ENCODE measurements at places on chromosomes 12 and 14.

GRCh38 chr14:24508155-24508840 lies at the start of gene CMA1:
TSS of gene CMA1 (minus strand) at chr14:24508265. CDS start at chr14:24508235, 30 bp downstream.
- no peak for DNase-seq

DNA sequence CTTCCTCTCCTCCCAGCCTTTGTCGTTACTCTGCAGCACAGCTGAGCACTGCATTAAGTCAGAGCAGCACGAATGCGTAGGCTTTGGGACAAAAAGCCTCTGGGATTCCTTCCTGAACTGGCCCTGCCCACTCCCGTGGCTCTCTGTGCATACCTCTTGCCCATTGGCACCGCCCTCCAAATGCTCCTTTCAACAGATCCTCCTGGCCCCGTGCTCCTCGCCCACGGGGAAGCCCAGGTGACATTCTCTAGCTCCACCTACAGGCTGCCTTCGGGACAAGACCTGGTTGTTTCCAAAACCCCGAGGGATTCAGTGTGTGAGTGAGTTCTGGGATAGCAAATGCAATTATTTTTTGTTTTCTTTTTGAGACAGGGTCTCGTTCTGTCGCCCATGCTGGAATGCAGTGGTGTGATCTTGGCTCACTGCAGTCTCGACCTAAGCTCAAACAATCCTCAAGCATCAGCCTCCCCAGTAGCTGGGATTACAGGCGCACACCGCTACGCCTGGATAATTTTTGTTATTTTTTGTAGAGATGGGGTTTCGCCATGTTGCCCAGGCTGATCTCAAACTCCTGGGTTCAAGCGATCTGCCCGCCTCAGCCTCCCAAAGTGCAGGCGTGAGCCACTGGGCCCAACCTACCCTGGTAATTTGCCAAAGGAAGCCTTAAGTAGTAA lies 17.9 kb upstream of the TDRD9 start:
- DNase-seq, result peak; percentile 83

DNA sequence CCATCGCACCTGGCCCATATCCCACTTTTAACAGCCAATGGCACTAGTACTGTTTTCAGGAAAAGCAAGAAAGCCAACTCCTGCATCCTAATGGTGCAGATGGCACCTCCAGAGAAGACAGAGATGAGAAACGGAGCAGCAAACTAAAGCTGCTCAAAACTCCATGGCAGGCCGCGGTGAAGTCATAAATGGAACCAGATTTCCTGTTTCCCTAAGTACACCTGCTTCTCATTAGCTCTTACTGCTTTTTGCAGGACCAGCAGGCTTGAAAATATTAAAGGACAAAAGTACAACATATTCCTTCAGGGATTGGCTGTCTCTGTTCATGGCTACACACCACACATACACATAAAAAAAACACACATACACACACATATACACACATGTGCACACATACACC lies 36.7 kb upstream of the LGALS3 start:
- no peak for DNase-seq

- DNase-seq, result no peak
These were observed 20.4 kb upstream of the FOS start for GRCh38 chr14:75258079-75258802.

GRCh38 chr12:9806714-9807113 lies 20.6 kb upstream of the KLRF1 start:
- no peak for DNase-seq

DNA sequence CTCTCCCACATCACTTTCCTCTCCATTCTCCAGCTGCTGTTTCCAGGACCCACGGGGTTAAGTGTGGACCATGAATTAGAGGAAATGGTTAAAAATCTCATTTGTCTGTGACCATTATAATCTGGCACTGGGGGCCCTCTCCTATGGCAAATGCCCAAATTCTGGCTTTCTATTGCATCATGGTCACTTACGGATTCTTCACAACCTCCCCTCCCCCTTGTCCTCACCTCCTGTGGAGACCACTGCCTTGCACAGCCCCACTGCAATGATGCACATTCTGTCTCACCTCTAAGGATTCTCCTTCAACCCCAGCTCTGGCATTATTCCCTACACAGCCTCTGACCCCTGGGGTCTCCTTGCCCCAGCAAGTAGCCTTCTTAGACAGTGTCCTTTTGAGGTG lies 18.9 kb downstream of the BCAT1 start:
- no peak for DNase-seq

- DNase-seq, result no peak
These were observed 126.7 kb downstream of the TTC6 start for GRCh38 chr14:37721976-37722659.

- DNase-seq, result no peak
These were observed 151.7 kb downstream of the MON2 start for GRCh38 chr12:62618319-62618718.

- DNase-seq, result no peak
These were observed 54.3 kb upstream of the FRMD6 start for GRCh38 chr14:51597261-51598001.

DNA sequence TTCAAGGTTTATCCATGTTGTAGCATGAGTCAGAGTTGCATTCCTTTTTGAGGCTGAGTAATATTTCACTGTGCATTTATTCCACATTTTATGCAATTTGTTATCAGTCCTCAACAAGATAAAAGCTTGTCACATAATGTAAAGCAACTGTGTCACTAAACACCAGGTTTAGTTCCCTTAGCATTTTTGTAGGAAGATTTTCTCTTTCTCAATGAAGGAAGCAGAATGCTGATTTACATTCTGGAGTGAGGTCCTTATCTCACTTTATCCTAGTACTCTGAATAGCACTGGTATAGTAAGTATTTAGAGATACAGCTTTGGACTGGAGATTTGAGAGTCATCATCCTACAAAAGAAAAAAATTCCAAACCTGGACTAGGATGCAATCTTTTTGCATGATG lies 9.8 kb upstream of the EXD2 start:
- no peak for DNase-seq

DNA sequence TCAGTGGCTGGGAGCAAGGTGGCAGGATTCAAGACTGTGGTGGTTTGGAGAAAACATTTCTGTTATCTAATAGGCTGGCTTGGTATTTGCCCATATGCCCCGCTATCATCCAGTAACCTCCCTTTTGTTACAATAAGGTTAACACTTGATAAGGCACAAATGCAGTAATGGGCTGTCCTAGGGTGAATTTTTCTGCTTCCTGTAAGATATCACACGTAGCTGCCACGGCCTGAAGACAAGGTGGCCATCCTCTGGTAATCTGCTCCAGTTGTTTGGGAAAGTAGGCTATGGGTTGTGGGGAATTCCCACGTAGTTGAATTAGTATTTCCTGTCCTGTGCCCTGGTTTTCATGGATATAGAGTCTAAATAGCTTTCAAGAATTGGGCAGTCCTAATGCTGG lies 23.1 kb downstream of the ANG start:
- DNase-seq, result no peak

GRCh38 chr14:51733147-51733546 lies 81.4 kb downstream of the FRMD6 start:
- DNase-seq, result no peak

DNA sequence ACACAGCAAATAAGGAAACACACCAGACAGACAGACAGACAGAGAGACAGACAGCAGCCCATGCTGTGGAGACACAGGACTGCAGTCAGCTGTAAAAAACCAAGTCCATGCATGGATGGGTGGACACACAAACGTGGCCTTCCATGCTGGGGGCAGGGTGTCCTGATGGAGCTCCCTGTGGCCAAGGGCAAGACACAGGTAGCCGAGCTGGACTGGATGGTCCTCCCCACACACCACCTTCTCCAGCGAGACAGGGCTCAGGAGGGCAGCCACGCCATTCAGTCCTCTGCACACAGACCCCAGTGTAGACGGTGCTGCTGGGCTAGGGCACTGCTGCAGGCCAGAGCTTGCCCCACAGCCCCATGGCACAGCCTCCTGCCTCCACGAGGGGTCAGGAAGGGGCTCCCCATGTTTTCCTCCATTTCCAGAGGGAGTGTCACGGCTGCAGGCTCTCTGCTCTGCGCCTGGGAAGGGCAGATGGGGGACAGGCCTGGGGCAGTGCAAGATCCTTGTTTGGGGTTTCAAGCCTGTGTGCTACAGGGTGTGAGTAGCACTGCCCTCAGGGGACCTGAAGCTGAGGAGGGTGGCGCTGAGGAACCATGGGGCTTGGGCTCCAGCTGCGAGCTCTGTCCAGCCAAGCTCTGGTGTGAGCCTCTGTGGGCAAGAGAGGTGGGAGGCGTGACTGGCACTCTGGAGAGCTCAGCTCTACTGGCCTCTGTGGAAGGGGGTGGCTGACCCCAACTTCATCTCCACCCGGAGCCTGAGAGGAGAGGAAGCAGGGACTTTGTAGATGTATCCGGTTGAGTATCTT lies 67.9 kb downstream of the GALNT9 start:
- no peak for DNase-seq

GRCh38 chr12:104281636-104282035 lies 21.9 kb upstream of the EID3 start:
- DNase-seq, result no peak

DNA sequence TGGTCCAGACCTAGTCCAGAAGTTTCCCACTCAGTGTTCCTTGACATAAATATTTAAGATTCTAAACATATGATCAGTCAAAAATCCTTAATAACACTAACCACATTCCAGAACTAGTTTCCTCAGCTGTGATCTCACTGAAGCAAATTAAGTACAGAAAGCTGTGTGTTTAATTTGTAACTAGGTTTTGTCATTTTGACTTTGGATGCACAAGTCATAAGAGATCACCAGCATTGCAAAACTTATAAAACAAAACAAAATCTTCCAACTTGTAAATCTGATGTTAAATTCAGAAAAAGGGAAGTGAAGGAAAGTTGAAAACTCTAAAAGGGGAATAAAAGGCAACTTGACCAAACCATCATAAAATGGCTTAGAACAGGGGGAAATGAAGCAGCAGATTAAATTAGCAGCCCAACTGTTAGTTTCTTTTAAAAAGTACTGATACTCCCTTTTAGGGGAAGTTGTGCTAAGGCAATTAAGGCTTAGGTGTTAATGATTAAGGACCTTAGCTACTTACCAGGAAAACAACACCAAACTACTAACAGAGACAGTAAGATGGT lies 56.6 kb downstream of the SH2B3 start:
- no peak for DNase-seq

- DNase-seq, result no peak
These were observed 18.5 kb downstream of the GAS2L3 start for GRCh38 chr12:100591979-100592378.

DNA sequence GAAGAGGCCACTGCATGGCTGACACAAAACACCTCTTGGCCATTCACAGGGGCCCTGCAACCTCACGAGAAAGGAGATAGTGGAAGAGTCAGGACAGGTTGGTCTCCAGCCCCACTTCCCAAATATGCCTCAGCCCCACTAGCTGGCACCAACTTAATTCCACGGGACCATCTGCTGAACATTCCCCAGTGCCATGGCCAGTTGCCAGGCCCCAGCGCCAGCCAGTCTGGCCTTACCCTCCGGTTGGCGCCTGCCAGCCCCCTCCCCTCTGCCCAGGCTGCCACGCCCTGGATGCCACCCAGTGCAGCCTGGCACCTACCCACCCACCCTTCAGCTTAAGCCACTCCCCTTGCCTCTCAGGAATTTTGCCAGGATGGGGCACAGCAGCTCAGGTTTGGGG lies 21.2 kb upstream of the HSPB8 start:
- DNase-seq, result no peak

GRCh38 chr14:97620066-97620465 lies 822.9 kb downstream of the VRK1 start:
- peak; percentile 24 for DNase-seq

- no peak for DNase-seq
These were observed 61.2 kb downstream of the SLC38A6 start for GRCh38 chr14:61042220-61042619.

DNA sequence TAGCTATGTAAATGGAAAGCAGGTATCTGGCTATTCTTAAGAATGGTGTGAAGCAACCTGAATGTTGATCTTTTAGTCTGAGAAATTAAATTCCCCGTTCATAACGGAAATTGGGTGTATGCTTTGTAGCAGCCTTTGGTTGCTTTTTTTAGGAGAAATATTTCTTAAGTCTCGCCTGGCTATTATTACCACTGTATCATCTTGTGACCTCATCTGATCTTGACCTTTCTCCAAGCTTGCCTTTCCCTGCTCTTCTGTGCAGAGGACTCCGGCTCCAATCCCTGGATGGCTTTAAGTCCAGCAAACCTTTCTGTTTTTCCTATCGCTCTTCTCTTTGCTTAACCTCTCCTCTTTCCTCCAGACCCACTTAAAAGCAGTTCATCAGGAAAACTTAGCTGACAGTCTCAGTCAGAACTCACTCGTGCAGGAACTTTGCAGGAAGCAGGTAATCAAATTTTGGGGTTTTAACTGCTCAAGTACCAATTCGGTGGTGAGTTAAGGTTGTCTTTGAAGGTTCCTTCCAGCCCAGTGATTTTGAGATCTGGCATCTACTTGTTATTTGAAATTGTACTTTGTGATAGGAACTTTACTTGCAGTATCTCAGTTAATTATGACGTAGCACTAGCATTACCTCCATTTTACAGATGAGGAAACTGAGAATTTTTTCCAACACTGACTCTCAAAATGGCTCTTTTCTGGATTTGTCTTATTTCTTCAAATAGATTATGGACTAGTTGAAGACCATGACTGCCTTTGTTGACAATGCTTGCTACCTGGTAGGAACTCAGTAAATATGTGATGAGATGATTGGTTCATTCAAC lies 14.1 kb downstream of the PPFIBP1 start:
- DNase-seq, result no peak

GRCh38 chr12:55065535-55065934 lies 45.8 kb downstream of the NEUROD4 start:
- no peak for DNase-seq

- no peak for DNase-seq
These were observed 335.2 kb downstream of the DPF3 start for GRCh38 chr14:72558721-72559120.

- DNase-seq, result no peak
These were observed 236.1 kb upstream of the PLEKHG7 start for GRCh38 chr12:92466391-92467305.

- no peak for DNase-seq
These were observed 262.7 kb downstream of the SYT1 start for GRCh38 chr12:79127271-79127751.

GRCh38 chr12:108773798-108774788 lies 42.8 kb upstream of the CORO1C start:
- DNase-seq, result no peak

GRCh38 chr14:105023791-105024480 lies 3.1 kb upstream of the CDCA4 start:
- DNase-seq, result no peak

DNA sequence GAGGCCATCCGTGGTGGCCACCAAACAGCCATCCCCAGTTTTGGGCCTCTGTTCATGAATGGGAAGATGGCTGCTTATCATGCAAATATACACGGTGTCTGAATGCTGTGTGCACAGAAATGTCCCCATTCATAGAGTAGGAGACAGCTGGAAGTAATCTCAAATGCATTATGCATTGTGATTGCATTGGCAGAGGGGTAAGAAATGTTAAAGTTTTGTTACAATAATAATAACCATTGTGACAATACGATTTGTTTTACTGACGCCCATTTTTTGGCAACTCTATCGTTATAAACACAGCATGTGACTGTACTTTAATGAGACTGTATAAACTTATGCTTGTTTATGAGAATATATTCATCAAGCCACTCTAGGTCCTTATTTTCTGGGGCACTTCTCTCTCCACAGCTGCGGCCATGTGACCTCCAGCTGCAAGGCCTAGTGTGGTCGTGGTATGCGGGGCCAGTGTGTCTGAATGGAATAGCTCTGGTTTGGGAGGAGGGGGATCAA lies 474.3 kb downstream of the VRK1 start:
- DNase-seq, result no peak
